ENCODE measurements at places on chromosomes 2 and 18.

DNA sequence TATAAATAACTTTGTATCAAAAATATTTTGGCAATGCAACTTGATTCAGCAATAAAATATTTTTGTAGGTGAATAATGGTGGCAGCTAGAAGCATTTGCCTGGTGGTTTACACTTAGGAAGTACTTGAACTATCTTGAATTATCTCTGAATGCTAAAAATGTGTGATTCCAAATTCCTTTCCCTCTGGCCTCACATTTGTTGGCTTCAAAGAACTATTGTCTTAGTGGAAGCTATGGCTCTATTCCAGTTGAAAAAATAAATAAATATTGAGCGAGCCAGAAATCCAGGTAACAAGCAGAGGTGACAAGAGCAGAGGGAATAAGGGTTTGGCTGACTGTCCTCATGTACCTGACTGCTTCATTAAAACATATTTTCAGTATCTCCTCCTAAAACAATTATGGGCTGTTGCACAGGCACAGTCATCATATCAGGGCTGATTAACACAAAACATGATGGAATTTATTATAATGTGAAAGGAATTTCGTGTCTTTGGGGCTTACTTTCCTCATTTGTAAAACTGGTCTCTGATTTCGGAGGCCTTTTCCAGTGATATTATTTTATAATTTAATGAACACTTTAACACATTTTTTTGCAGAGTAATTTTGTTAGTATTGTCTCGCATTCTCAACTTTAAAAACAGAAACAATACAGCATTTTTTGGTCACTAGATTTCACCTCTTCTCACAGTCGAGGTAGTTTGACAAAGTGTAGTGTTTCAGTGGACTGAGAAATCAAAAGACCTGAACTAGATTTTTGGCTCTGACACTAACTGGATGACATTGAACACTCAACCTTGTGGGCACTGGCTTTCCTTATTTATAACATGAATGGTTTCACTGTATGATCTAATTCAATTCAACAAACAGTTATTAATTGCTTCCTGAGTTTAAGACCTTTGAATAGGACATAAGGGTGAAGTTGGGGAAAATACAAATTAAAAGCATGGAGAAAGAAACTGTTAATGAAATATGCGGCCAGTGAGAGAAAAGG is 7.8 kb upstream of the CAVIN2 start:
- DNase-seq, result no peak

- no peak for DNase-seq
These were observed 14.4 kb downstream of the EN1 start for GRCh38 chr2:118832791-118833715.

GRCh38 chr2:100992262-100992661 is 9.8 kb upstream of the RPL31 start:
- no peak for DNase-seq

DNA sequence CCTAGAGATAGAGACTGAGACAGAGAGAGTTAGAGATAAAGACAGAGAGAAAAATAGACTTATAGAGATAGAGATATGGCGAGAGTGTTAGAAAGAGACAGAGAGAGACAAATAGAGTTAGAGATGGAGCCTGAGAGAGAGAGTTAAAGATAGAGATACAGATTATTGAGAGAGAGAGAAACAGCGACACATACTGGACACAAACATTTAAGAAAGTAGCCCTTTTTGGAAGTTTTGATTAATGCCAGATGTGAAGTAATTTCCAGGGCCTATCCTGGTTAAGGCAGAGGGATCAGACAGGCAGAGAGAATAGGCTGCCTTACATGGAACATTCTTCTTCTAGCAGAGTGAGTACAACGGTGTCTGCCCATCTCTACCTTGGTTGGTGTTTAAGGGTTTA is 311.6 kb upstream of the CDH7 start:
- DNase-seq, result no peak

DNA sequence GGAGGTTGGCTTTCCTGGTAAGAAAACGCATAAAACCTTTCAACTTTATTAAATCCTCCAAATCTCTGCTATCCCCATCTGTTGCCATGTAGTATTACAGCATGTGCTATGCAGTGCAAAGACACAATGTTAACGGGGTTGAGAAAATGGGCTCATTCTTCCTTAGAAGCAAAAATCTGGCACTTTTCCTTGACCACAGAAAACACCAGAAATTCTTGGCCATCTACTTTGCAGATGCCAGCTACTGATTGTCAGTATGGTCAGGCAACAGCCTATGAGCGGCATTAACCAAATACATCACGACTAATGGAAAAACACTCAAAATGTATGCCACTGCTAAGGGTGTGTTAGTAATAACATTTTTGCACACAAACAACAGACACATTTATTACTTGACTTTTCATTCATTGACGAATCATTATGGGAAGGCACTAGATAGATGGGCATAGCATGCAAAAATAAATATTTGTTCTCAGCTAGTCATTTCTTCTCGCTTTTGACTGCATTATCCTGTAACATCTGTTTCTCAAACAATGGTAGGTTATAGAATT is 65.2 kb upstream of the CRIM1 start:
- no peak for DNase-seq

- DNase-seq, result no peak
These were observed 34.9 kb downstream of the BCL2L11 start for GRCh38 chr2:111155610-111156009.

DNA sequence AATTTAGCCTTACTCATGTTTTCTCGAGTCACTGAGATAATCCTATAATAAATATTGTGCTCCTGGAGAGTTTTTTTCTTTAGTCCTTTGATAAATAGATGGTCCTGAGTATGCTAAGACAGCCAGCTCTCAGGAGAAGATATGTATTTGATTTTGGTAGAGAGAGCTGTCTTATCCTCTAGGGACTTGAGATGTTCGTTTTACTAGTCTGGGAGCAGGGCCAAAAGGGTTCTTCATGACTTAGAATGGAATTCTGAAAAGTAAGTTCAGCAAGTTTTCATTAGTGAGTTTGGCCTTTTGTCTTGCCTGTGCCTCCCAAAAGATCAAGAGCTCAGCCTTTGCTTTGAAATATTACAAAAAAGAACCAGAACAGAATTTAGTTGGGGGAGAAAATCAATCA is 246.7 kb downstream of the BABAM2 start:
- DNase-seq, result peak; percentile 32

DNA sequence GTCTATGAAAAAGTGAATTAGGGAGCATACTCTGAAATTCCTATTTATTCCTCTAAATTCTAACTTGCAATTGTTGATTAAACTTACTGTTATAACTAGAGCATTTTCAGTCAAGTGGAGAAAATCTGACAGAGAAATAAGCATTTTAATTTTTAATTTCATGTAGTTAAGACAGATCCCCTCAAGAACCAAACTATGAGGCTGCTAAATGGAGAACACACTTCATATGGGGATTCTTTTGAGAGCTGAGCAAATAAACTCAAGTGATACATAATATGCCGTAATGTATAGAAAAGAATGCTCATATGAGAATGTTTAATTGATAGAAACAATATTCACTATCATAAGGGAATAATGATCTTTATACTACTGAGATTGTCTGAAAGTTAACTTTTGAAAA is 340.8 kb downstream of the ERBB4 start:
- no peak for DNase-seq
